Activated effector memory CD4-positive, alpha-beta T cell treated with Interleukin-2 at 50 U/mL for 16 hours (primary cell): ENCODE measurements at places on chromosomes 1 and 21.

- DNase-seq: no peak
These were observed 50.6 kb downstream of the LHX4 start for GRCh38 chr1:180280617-180281016.

DNA sequence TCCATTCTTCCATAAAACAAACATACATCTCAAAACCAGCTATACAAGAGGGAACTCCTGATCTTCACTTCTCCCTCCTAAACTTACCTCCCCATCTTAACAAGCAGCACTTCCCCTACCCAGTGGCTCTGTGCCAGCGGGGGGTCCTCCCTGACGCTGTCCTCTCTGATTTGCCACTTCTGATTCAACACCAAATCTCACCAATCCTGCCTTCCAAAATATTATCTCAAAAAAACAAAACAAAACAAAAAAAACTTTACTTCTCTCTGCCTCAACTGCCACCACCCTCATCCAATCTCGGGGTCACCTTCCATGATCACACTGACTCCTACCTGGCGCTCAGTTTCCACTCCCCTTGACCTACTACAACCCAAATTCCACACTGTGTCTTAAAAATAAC is 72.8 kb downstream of the SLC45A1 start:
- no peak for DNase-seq

DNA sequence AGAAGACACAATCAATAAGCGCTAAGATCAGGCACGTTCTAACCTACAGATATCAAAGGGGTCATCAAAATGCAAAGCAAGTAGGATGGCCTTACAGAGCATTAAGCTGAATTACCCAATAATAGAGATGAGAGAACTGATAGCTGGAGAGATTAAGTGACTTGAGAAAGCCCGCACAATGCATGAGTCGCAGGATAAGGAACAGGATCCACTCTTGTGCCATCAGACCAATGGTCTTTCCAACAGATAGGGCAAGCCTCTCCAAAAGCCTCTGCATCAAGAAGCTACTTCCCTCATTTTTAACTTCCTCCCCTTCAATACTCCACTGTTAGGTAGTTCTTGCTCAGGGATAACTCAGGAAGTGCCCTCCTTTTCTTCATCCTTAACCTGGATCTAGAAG is 2.6 kb downstream of the CHML start:
- DNase-seq: no peak

DNA sequence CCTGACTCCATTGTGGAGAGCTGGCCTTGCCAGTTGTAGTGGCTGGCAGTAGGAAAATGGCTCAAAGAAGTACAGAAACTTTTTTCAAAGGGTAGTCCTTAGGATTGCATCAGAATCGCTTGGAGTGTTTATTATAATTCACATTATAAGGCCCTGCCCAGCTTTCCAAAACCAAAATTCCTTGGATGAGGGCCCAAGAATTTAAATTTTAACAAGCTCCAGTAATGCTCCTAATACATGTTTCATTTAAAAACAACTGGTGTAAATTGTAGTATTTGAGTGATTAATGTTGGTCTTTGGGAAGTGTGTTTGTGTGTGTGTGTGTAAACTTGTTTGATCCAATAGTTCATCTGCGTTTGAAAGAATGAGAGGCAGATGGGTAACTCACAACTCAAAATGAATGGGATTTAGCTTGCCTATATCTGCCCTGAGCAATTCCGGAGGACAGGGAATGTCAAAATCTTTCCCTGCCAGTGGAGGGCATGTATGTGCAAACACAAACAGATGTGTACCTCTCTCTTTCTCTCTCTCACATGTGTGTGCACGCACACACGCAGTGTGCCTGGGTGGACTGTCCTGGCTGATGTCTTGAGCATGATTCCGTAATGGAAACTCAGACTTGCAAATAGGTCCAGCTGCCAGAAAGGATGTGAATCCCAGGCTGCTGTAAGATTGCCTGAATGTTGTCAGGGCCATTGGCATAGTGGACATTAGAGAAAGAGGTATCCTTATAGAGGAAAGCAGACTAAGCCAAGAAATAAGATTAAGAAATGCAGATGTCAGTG is 293.1 kb downstream of the LMX1A start:
- no peak for DNase-seq

GRCh38 chr1:59071289-59071688 is 225.6 kb upstream of the FGGY start:
- DNase-seq: no peak

GRCh38 chr1:85116856-85117255 is 68.6 kb upstream of the MCOLN3 start:
- DNase-seq: no peak
